ENCODE measurements at places on chromosomes 3 and 15. TPM values are rescaled to one million over a fixed set of nuclear protein-coding genes. Genes with fewer than 3 reads are reported as not detected.

DNA sequence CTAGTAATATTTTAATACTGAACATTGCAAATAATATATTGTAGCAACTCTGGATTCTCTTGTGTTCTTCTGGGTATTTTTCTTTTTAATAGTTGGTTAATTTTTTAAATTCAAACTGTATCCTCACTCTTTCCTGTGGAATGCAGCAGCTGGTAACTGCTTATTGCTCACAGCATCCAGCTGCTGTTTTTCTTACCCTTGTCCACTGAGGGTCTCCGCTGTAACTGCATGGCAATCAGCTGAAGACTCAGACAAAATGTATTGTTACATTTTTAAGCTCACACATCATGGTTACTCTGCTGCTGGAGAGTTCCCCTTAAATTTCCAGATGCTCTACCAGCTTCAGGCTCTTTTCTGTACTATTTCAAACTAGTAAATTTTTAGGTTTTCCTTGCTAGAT, 227.6 kb downstream of the MBNL1 start:
- no peak for ATAC-seq

DNA sequence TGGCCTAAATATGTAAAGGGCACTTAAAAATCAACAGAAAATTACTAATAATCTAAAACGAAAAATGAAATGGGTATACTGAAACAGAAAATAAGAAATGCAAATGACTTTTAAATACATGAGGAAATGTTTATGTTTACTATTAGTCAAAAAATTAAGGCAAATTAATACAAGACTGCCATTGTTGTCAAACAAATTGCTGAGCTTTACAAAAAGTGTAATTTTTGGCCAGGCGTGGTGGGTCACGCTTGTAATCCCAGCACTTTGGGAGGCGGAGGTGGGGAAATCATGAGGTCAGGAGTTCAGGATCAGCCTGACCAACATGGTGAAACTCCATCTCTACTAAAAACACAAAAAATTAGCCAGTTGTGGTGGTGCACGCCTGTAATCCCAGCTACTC, 343.9 kb upstream of the SGO1 start:
- no peak for ATAC-seq

DNA sequence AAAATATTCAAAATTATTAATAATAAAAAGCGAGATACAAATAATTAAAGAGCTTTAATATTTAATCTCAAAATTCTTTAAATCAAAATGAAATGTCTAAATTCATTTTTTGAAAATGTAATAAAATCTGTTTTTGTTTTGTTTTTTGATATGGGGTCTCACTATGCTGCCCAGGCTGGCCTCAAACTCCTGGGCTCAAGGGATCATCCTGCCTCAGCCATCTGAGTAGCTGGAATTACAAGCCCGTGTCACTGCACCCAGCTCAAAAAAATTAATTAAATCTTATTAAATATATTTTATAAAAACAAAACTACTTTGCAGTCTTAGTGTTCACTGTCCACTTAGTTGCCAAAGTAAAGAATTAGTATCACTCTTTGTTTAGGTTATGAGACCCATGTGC, 38.4 kb downstream of the FAH start:
- ATAC-seq: no peak

DNA sequence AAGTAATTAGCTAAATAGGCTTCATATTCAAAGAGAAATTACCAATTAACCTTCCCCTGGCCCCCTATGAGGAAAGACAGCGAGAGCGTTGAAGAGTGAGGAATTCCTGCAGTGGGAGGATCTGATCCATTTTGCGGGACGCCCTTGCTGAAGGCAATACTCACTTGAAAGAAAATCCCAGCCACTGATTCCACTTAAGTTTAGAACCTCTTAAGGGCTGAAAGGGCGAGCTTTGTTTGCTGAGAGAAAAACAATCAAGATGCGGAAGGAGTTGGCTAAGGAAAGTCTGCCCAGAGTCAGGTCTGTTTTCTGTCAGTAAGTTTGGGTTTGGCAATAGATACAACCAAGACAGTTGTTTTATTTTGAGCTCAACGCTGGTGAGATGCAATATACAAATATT, 102.8 kb upstream of the GBE1 start:
- ATAC-seq: no peak

DNA sequence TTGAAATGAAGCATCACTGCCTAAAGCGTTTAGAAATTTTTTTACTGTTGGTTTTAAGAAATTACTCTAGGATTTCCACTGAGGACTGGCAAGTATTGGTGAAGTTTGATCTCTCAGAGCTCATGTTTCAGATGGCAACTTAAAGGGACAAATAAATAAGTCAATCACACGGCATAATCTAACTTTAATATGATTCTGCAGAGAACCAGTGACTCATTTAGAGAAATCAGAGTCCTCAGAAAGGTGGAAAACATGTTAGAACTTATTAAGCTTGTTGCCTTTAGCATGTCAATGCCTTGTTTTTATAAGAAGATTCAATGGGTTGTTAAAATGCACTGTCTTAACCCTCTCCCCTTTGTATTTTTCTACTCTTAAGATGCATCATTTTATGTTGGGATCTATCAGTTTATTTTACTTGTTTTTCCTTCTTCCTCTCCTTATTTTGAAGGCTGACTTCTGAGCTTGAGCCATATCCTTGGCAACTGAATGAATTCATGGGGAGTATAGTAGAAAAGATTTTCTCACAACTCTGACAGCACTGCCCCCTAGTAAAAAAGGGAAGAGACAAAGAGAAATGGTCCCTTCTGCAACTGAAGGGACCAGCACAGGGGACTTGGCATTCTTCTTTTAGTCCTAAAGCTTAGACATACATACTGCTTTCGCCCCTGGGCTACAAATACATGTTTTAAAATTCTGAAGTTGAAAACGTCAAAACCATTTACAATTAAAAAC, 431.2 kb downstream of the LPP start:
- ATAC-seq: no peak

DNA sequence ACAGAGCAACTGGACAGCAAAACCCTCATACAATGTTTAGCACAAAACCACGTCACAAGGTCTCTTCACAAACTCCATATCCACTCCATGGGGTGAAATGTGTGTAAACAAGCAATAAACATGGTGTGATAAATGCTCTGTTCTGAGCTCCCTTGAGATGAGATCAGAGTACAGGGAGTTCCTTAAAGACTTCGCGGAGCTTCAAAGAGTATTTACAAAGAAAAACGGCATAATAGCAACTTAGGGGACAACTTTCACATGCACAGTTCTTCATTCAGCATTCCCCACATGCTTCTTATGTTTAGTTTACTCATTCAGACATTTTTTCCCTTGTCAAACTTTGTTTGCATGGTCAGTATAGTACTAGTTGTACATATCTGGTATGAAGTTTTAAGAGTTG, 52.5 kb upstream of the SUCLG2 start:
- ATAC-seq: no peak

DNA sequence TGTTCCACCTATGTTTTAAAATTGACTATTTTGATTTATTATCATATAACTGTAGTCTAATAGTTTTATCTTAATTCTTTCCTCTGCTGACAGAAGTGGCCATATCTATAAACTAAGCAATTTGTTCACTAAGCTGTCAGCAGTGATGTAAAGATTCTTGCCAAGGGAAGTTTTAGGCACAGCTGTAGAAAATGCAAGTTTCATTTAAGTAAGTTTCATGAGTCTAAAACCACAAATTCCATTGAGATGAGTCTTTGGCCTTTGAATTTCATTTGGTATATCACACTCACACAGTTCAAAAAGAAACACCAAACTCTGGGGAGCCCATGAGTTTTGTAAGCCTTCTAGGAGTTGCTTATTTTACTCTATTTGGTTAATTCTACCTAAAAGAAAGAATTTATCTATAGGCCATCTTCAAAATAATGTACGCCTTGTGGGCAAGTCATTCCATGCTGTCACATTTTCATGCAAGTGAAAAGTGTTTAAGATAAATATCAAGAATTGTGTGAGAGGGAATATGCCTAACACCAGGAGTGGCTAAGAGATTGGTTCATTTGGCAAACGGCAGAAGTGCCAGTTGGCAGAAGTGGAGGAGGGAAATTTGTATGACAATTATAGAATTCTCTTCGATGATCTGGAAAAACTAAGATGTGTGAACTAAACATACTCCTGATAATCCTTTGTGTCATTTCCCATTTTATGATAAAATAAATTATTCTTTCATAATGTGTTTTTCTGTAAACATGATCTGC, 292.9 kb downstream of the ZIC4 start:
- no peak for ATAC-seq

GRCh38 chr3:194111336-194111735, 24.6 kb upstream of the HES1 start:
- no peak for ATAC-seq

DNA sequence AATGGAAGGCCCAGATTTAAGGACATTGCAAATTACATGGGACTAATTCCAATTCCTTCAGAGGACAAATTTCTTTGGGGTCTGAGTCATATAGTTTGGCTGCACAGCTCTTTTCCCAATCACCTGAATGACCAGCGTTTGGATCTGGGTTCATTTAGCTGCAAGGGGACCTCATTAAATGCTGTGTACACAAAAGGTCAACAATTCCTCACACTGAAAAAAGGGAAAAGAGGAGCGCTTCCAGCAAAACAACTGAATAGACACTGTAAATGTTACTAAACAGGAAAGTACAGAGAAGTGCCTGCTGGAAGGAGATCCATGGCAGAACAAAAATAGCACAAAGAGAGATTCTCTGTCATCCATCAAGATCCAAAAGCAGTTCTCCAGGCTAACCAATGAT, 356.0 kb upstream of the LMCD1 start:
- ATAC-seq: no peak

- ATAC-seq: no peak
Measured at GRCh38 chr3:110093411-110093810, 756.1 kb upstream of the DPPA4 start.

DNA sequence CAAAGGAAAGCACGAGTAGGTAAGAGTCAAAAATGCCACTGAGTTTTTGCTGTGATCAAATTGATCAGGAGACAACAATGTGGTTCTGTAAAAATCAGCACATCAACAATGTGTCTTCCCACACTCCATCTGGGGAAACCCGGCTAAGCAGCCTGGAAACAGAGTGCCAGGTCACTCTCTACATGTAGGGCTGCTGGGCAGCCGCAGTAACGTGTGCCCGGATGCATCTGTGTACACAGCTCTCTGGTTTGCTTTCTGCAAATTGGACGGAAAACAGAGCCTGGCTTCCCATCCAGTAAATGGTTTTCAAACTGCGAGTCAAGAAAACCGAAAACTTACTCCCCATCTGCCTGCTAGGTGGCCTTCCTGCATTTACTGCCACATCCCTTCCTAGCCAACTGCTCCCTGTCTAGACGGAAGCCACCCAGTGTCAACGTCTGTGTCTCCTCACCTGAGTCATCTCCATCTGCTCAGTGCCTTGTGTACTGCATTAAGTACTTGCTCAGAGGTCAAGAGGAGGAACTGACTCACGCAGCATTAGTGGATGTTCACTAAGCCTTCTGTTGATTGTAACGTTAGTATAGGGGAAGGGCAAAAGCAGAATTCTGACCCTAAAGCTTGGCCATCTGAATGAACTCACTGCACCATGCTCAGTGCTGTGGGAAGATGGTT, 124.1 kb downstream of the TJP1 start:
- no peak for ATAC-seq

GRCh38 chr3:130973406-130973805, 53.2 kb downstream of the ASTE1 start:
- ATAC-seq: no peak

- no peak for ATAC-seq
Measured at GRCh38 chr15:76342382-76343201, 6.0 kb downstream of the ISL2 start.

- ATAC-seq: peak; percentile 73
Measured at GRCh38 chr3:57227930-57228751, 612 bp downstream of the APPL1 start.

- no peak for ATAC-seq
Measured at GRCh38 chr15:79352206-79352605, 41.3 kb downstream of the TMED3 start.

GRCh38 chr3:46849686-46850467, 13.4 kb downstream of the MYL3 start:
- no peak for ATAC-seq

GRCh38 chr15:92955706-92956105, 55.6 kb downstream of the CHD2 start:
- no peak for ATAC-seq

DNA sequence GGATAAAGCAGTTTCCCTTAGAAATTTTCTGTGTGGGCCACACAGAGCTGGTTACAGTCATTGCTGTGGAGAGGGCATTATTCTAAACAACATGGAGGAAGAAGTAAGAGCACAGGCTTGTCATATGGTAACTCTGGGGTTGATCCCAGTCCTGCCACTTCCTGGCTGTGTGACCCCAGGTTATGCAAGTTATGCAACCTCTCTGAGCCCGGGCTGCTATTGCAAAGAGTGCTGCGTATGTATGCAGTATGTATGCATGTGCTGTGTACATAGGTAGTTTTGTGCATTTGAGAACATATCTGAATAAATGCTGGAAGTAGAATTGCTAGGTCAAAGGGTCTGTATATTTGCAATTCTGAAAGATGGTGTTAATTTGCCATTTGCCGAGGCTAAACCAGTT, 9.2 kb downstream of the SPSB4 start:
- no peak for ATAC-seq

DNA sequence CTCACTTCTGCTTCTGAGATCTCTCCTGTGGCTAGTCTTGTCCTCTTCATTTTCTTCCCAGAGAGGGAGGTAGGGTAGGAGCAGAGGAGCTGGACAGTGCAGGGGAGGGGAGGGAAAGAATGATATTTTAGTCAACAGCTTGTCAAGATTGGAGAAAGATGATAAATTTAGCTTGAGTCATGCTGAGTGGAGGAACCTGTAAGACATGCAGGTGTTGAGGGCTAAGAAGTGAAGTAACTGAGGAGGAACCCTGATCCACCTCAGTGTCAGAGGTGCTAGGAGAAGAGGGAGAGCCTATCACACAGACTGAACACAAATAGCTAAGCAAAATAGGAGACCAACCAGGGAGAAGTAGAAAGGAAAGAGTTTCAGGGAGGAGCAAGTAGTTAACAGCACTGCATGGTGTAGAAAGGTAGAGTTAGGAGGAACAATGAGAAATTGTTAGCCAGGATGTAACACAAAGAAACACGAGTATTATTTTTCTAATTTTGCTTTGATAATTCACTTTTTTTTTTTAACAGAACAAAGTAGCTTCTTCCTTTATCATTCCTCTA, 108.2 kb upstream of the CHRM5 start:
- ATAC-seq: no peak

- ATAC-seq: no peak
Measured at GRCh38 chr3:105865016-105865623, 3.7 kb downstream of the CBLB start.

GRCh38 chr3:136734382-136735070, 17.7 kb downstream of the STAG1 start:
- no peak for ATAC-seq

The PRR20G gene
- total RNA-seq: not detected

The CFAP100 gene
- not detected for total RNA-seq

The SLC12A6 gene
- total RNA-seq: 16.7 TPM

The SH2D7 gene
- not detected for total RNA-seq

The STAB1 gene
- 167 TPM for total RNA-seq

The IMP3 gene
- 72.8 TPM for total RNA-seq

The CACNA1D gene
- total RNA-seq: 0.52 TPM

The CYP8B1 gene
- total RNA-seq: not detected

The RASGRP1 gene
- 0.81 TPM for total RNA-seq

The PLA2G4F gene
- 0.16 TPM for total RNA-seq

The RFT1 gene
- total RNA-seq: 7.6 TPM

The SCAANT1 gene
- total RNA-seq: not detected

The PIAS1 gene
- total RNA-seq: 50.6 TPM

The MED12L gene
- total RNA-seq: 0.77 TPM

The TICRR gene
- not detected for total RNA-seq

The C2CD4B gene
- 0.17 TPM for total RNA-seq

The ZBED2 gene
- not detected for total RNA-seq

The ADCY5 gene
- total RNA-seq: 222 TPM

The B3GALNT1 gene
- 4.6 TPM for total RNA-seq

The IL16 gene
- 35.2 TPM for total RNA-seq

The ERC2 gene
- 2.9 TPM for total RNA-seq

The CA12 gene
- 46.7 TPM for total RNA-seq
